Epithelial cell of proximal tubule (primary cell): ENCODE measurements at places on chromosomes 12 and 14. TPM values are rescaled to one million over a fixed set of nuclear protein-coding genes. Genes with fewer than 3 reads are reported as not detected.

DNA sequence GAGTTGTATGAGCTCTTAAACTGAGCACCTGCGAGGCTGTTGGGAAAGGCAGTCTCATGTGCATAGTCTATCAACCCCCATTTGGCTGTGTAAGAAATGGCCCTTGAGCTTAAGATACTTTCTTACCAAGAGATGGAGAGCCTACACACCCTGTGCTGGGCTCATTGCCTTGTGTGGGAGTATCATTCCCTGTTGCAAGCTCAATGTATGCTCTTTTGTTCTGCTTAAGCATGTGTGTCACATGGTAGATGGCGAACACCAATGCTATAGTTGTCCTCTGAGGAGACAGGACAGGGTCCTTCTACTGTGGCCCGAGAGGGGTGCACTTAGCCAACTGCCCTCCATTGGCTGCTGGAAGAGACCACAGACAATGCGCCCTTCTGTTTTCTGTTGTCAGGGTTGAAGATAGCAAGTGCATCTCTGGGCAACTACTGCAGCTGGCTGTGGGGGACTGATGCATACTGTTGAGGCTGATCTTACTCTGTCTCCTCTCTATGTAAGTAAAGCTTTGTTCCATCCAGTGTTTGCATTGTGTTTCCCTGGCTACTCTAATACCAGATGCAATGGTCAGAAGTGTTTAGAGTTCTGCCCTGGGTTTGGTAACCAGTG, 79.5 kb downstream of the PTPRB start:
- DNase-seq = no peak

GRCh38 chr14:21556378-21557083, 23.3 kb downstream of the OR10G3 start:
- no peak for DNase-seq

Gene DGLUCY
- 21.6 and 27.9 TPM in 2 replicates for total RNA-seq

Gene TCL1B
- not detected in 2 replicates for total RNA-seq

DNA sequence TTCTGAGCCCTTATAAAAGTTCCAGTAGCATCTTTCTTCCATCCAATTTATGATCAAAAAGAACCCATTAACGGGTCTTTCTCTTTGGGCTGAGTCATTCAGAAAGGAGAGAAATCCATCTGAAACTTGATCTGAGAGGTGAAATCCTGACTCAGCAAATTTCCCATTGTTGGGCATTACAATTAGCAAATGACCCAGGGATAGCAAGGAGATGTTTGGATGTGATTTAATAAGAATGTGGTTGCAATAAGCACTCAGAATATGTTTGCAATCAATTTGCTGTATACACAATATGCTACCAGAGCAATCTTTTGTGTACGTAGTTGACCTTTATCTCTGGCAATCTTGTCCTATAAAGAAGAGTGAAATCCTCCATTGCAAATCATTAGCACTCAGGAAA, 122.7 kb downstream of the CCDC60 start:
- DNase-seq = no peak

Gene PTGR2
- total RNA-seq = 4.8 and 5.4 TPM in 2 replicates

GRCh38 chr12:12467688-12468261, 94.9 kb downstream of the DUSP16 start:
- DNase-seq = no peak

GRCh38 chr12:77325511-77326236, 260.3 kb upstream of the E2F7 start:
- no peak for DNase-seq

DNA sequence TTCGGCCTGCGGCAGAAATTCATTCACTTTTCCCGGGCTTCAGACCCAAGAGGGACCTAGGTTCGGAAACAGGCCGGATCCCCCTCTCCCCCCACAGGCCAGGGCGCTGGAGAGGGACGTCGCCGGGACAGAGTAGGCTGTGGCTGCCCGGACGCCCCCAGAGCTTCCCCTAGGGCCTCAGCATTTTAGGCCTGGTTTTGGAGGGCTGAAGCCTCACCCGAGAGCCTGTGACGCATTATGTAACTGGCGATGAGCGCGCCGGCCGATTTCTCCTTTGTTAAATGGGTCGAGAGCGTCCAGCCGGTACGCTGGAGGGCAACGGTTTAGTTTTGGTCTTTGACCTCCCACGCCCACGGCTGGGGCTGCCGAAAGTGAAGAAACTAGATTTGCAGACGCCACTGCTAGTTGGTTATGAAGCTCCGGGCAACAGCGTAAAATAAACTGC, 657 bp downstream of the PEBP1 start:
- no peak for DNase-seq

- no peak for DNase-seq
Observed at GRCh38 chr14:23297611-23298277, 4.9 kb downstream of the PPP1R3E start.

DNA sequence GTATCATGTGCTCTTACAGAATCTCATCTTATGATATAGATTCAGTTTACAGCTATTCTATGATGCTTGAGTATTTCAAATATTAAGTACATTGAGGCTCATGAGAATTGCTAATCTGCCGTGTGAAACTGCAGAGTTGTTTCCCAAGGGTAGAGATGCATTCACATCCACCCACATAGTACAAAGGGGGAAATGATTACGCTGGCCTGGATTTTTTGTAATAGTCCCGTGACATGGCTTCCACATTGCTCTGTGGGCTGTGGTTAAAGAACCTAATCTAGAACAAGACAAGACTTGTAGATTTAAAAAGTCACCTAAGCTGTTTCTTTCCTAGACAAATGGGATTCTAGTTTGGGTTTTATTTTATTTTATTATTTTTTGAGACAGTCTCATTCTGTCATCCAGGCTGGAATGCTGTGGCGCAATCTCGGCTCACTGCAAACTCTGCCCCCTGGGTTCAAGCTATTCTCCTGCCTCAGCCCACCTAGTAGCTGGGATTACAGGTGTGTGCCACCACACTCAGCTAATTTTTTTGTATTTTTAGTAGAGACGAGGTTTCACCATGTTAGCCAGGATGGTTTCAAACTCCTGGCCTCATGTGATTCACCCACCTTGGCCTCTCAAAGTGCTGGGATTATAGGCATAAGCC, 13.0 kb upstream of the RIOX1 start:
- no peak for DNase-seq

DNA sequence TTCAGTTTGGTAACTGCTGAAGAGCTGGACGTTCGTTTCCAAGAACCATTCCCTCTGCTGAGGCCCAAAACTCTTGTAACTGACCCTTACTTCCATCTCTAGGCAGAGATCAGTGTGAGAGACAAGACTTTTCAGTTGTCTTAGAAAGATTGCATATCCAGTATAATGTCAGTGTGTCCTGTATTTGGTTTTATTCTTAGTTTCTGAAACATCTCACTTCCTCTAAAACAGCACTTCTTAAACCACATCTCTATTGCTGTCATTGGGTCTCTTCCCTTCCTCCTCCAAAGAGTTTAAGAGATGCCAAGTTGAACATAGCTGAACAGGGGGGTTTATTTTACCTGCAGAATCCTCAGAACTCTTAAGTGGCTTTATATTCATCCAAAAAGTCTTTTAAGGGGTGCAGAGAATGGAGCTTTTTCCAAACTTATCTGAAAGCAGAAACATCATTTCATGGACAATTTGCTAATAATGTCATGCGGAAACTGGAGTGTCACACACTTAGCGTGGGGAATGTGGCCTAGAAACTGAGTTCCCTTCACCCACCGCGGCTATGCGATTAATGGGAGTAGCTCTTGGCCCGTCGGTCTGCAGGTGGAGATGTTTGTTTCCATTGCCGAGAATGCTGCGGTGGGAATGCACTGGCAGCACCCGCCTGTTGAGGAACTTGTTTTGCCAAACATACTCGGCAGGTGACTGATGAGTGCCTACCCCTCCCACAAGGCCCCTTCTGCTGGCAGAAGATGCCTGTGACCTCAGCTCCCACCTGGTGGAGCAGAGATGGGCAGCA, 148.2 kb downstream of the ADGRD1 start:
- DNase-seq = no peak

Gene PPP1R1A
- 0.87 and 11.1 TPM in 2 replicates for total RNA-seq

GRCh38 chr14:51023964-51024363, 70.9 kb downstream of the TRIM9 start:
- no peak for DNase-seq

DNA sequence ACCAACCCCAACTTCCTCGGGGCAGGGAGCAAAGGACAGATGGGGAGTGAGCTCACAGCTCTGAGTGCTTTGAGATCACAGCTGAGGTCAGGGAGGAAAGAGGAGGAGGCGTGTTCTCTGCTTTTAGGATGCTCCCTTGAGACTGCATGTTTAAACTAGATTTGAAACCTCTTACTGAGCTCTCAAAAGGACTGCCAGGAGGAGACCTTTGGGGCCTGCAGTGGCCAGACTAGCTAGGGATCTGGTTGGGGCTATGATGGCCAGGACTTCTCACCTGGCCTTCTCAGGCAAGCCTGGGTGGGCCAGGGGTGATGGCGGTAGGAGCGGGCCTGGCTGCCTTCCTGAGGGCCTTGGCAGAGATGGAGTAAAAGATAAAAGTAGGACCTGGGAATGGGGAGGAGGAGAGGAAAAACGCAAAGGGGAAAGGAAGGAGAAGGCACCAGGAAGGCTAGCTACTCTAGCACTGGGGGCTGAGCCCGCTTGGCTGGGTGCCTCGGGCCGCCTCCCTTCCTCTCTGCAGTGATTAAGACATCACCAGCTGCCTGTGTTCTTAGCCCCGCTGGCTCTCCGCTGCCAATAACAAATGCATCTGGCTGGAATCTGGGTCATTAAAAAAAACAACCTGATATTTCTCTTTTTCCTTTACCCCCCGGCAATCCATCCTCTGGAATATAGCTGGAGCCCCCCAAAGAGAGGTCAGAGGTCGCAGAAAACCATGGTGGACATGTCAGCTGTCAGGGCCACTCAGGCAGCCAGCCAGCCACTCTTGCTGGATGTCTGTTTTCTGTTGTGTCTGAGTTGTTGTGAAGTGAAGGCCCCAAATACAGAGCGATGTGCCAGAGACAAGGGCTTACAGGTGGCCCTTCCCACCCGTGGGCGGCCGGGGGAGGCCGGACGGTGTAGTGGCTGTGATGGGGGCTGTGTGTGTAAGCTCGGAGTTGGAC, 141.3 kb downstream of the TSPAN9 start:
- no peak for DNase-seq

- DNase-seq = no peak
Observed at GRCh38 chr14:38211255-38211735, 3.6 kb downstream of the SSTR1 start.

Gene IFI27L1
- total RNA-seq = 15.2 and 40.2 TPM in 2 replicates

Gene CLEC12A
- total RNA-seq = not detected in 2 replicates

- DNase-seq = no peak
Observed at GRCh38 chr14:87411370-87411769, 581.6 kb downstream of the GALC start.

Gene HNF1A
- total RNA-seq = 0.17 and 0.36 TPM in 2 replicates

Gene NKX2-8
- total RNA-seq = not detected in 2 replicates

- no peak for DNase-seq
Observed at GRCh38 chr12:19688532-19688931, 249.2 kb downstream of the AEBP2 start.

Gene SYCP3
- under 0.01 TPM in 1 of 2 replicates, not detected in the other for total RNA-seq

Gene C12orf50
- total RNA-seq = not detected in 2 replicates

Gene DENR
- 49.1 and 51.1 TPM in 2 replicates for total RNA-seq

DNA sequence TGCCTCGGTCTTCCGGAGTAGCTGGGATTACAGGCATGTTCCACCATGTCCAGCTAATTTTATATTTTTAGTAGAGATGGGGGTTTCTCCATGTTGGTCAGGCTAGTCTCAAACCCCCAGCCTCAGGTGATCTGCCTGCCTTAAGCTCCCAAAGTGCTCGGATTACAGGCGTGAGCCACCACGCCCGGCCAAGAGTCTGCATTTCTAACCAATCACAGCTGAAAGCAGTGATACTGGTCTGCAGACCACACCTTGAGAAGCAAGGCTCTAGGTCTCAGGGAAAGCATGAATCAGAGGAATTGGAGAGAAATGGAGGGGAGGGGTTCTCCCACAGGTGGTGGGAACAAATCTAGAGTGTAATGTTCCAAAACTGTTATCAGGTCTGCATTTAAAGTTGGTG, 55.2 kb upstream of the TMEM263 start:
- DNase-seq = no peak

Gene VASH1
- total RNA-seq = 2.5 and 2.9 TPM in 2 replicates

DNA sequence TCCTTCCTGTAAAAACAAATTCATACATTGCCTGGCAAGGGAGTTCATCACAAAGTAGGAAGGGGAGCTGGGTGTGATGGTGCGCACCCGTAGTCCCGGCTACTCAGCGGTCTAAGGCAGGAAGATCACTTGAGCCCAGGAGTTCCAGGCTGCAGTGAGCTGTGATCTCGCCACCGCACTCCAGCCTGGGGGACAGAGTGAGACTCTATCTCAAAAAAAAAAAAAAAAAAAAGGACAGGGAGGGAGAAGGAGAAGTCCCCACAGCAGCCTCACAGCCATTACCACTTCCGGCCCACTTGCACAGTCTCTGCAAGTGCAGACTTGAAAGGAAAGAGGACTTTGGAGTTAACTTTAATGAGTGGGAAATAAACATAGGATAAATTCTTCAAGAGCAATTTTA, 121.0 kb downstream of the FBXL14 start:
- no peak for DNase-seq

Gene GPRC5D
- total RNA-seq = not detected in 2 replicates

Gene FSCB
- total RNA-seq = not detected in 2 replicates

Gene SERPINA4
- not detected in 2 replicates for total RNA-seq

- DNase-seq = no peak
Observed at GRCh38 chr12:9365296-9365695, 157.1 kb upstream of the PZP start.

Gene RERGL
- total RNA-seq = not detected in 2 replicates

DNA sequence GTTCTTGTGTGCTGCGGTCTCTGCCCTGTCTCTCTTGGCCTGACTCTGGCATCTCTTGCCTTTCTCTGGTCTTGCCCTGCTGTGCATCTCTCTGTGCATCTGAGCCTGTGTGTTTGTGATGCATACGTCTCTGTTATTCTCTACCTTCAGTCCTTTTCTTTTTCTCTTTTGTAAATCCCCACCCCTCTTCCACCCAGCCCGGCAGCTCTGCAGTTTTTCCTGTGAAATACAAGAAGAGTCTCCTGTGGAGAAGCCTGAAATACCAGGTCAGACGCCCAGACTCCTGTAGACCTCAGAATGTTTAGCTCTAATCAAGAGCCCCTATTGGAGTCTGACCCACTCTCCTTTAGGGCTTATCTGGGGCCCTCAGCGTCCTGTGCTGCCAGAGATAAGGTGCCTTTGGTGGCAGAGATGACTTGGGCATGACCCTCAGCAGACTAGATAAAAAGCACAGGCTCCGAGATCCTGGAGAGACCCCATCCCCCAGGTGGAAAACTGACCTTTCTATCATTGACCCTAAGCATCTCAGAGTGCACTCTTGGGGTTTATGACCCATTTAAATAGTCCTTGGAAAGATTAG, 167.5 kb upstream of the SRRM4 start:
- no peak for DNase-seq

- no peak for DNase-seq
Observed at GRCh38 chr14:104666981-104667380, 22.4 kb upstream of the INF2 start.

Gene TMEM179
- not detected in 2 replicates for total RNA-seq
